ENCODE measurements at places on chromosomes 4 and X.

DNA sequence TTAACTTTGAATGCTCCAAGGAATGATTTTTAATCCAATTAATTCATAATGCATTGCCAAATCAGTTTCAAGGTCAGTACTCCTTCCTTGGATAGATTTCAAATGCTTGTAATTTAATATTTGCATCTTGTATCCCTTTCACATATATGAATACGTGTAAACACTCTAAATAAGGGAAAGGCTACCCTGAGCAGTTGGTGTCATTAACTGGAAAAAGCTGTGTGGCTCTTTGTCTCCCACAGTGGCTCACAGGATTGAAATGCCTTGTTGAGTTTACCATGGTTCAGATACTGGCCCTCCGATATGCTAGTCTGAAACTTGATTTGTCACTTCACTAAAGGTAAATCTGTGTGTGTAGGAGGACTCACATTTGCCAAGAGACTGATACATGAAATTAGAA is 16.7 kb upstream of the ACOT9 start:
- DNase-seq: no peak

DNA sequence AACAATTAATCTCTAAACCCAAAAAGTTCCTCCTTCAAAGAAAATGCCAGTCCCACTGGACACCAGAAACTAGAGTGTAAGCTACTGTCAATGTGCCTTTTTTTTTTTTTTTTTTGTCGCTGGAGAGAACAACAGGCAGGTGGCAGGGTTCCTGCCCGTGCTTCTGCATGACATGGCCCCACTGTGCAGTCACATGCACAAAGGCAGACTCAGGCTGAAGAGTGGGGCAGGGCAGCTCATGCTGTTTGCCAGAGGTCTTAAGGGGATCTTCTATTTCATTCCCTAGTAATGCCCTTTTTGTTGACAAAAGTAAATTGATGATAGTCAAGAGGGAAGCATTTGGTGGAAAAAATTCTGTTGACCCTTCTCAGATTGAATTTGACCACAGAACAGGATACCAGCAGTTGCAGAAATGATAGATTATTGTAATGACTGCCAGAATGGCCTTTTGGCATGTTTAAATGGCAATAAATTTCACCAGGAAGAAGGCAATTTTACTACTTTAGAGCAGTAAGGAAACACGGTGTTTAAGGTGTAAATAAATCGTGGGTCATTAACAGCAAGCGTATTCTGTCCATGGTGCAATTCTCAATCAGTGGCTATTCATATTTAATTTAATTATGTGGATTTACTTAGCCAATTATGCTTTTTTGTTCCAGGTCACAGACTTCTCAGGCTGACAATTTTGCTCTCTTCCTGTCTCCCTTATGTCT is 80.9 kb downstream of the NKX6-1 start:
- peak; percentile 10 for DNase-seq

DNA sequence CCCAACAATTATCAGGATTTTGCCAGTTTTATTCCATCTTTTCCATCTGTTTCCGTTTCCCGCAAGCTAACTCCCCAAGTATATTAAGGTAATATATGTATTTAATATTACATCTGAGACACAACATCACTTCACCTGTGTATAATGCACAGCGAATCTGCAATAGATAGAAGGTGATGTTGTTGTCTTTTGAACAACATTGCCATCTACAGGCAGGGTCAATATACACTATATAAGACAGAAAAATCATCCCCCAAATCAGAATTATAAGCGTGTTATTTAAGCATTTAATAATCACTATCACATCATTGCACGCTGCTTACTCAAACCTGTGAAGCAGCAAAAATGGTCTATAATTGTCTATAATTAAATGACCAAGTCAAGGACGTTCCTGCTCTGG is 1115.5 kb downstream of the NLGN4X start:
- DNase-seq: peak; percentile 3

- DNase-seq: no peak
Measured at GRCh38 chrX:56812515-56813105, 83.6 kb downstream of the NBDY start.

- no peak for DNase-seq
Measured at GRCh38 chrX:134580907-134581306, 77.4 kb downstream of the PLAC1 start.

- no peak for DNase-seq
Measured at GRCh38 chr4:84146300-84146959, 352.7 kb downstream of the NKX6-1 start.

DNA sequence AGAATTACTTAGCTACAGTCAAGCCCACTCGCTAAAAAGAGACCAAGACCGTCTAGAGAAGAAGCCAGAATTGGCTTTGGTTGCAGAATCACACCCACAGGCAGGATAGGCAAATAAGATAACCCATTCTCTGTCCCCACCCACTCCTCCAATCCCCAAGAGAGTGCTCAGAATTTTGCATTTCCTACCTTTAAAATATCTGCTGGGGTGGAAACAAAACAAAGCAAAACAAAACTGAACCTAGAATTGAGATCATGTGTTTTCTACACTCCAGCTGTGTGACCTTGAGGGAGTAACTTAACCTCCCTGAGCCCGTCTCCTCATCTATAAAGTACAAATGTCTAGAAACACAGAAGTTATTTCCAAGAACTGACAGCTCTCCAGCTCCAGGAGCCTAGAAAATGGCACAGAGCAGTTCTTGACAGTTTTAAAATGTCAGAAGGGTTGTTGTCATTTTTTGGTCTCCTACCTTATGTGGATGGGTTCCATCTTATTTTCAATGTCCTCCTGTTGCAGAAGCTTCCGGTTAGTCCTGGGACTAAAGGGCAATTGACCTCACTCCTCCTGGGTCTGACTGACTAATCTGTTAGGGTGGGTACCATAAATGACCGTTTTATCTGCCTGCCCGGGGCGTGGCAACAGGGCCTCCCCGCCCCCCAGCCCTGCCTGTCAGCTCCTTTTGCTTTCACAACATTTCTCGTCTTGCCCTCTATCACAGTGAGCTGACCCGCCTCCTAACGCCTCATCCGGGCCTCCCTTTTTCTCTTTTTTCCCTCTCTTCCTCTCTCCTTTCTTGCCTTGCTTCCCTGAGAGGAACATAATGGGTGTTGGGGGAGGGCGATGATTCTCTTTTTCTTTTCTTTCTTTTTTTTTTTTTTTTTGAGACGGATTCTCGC is 114.0 kb downstream of the RBM47 start:
- no peak for DNase-seq

DNA sequence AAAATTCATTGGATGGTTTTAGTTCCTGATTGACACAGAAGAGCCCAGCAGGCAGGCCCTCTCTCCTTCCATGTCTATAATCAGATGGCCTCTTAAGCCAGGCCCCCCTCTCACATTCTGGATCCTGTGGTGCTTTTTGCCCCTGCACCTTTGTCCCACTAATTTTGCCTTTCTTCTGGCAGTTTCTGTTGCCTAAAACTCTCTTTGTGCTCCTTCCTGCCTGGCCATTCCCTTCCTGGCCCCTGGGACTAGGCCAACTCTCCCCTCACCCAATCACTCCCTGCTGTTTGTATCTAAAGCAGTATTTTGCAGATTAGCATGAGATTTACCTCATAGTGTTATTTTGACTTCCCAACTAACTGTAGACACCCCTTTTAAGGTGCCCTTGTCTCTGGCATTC is 42.7 kb upstream of the DDX3X start:
- DNase-seq: no peak

GRCh38 chrX:38220024-38220414 is 652 bp downstream of the SRPX start:
- peak; percentile 51 for DNase-seq

GRCh38 chr4:116639070-116639577 is 446.3 kb downstream of the TRAM1L1 start:
- no peak for DNase-seq

DNA sequence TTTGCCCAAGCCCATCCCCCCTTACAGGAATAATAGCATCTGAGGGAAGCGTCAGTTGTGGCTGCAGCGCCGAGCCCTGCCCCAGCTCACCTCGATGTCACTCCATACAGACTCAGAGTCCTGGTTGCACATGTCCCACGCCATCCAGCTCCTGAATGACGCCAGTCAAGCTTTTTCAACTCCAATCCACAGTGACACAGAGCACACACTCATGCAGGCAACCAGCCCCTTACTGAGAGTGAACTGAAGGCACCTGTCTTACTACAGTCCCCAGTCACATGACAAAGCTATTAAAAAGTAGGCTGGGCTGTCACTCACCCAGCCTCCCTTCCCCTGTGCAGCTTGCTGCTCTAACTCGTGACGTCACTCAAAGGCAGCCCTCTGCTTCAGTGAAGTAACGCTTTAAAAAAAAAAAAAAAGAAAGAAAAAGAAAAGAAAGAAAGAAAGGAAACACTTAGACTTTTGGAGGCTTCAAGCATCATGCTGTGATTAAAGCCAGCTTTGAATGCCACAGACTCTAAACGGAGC is at the start of gene PPARGC1A:
Gene PPARGC1A (minus strand): TSS at position 234 of the 528 bp plus-strand sequence. CDS start 90 bp downstream, at position 144.
- peak; percentile 0 for DNase-seq

DNA sequence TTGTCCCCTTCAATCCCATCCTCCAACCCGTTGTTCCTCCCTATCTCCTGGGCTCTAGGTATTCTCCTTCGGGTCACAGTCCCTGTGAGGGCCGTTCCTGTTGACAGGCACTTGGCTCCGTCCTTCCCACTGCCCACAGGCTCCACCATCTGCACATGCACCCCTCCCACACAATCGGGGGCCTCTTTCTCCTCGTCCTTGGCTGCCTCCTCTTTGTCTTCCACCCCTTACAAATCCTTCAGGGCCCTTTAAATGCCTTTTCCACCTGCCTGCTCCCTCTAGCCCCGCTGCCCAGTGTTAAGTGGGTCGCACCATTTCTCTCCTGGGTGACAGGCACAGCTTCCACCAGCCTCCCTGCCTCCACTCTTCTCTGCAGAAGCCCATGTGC is 2.7 kb upstream of the AVPR2 start:
- no peak for DNase-seq

GRCh38 chrX:48864210-48864609 is 28.8 kb upstream of the PCSK1N start:
- DNase-seq: no peak

DNA sequence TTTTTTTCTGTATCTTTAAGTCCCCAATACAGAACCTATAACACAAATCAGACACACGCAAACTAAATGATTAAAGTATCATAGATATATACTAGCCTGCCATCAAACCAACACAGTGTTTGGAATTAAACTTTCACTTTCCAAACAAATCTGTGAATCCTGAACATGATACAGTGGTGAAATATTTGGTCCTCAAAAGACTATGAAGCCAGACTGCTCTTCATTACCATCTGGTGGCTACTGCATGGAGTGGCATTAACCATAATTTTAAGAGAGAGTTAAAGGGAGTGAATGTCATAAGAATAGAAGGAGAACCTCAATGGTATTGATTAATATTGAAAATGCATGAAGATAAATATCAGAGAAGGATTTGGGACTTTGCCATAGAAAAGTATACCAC is 9.2 kb upstream of the GABRA4 start:
- peak; percentile 0 for DNase-seq

DNA sequence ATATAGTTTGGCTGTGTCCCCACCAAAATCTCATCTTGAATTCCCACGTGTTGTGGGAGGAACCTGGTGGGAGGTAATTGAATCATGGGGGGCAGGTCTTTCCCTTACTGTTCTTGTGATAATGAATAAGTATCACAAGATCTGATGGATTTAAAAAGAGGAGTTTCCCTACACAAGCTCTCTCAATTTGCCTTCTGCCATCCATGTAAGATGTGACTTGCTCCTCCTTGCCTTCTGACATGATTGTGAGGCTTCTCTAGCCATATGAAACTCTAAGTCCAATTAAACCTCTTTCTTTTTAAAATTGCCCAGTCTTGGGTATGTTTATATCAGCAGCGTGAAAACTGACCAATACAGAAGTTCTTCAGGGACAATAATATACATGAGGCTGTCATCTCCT is 425.1 kb downstream of the PABPC4L start:
- DNase-seq: no peak

GRCh38 chr4:187227907-187228704 is 504.4 kb upstream of the FAT1 start:
- no peak for DNase-seq

DNA sequence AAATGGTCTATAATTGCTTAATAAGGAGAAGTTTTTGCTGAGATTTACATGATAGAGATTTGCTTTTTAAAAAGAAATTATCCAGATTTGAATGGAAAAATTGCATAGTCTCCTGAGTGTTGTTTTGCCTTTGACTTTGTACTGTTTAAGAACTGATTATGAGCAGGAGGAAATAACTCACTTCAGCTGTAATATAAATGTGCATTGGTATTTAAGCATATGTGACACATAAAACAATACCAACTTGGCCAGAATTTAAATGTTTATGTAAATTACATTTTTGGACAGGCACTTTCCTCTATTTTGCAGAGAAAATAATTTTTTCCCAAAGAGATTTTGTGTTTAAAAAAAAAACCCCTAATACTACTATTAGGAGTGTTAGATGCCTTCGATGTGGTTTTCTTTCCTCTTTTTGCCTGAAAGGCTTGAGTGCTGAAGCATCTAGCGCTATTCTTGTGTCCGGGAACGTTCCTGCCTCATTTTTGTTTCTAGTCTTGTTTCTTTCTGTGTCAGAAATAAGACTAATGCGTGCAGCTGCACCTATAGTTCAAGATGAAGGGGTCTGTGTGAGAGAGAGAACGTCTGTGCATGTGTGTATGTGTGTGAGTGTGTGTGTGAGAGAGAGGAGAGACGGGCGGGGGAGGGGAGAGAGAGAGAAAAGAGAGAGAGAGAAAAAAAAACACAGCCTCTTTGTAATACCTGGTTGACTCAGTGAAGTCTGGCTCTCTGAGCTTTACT is 60.8 kb downstream of the TBL1X start:
- DNase-seq: no peak

DNA sequence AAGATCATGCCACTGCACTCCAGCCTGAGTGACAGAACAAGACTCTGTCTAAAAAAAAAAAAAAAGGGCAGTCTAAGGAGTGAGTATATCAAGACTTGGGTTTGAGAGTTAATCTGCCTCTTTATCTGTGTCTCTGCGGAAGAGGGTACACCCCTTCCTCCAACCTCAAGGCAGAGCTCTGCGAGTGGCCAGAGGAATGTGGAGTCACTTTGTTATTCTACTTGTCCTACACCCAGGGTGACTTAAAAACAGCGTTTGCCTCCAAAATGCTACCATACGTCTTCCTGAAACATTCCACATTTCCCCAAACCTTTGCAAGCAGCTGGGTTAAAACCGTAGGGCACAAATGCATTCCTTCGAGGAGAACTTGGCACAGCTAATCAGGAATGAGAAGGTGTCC is 199.9 kb downstream of the SHOX start:
- no peak for DNase-seq

GRCh38 chr4:185625503-185625902 is 90.2 kb upstream of the PDLIM3 start:
- no peak for DNase-seq

GRCh38 chrX:56728321-56728720 is 722 bp upstream of the NBDY start:
- DNase-seq: peak; percentile 22
